ENCODE measurements at places on chromosomes 4 and X.

- DNase-seq, result no peak
Measured at GRCh38 chrX:72539822-72540221, 32.8 kb downstream of the HDAC8 start.

GRCh38 chr4:102311407-102311806 is 33.9 kb downstream of the SLC39A8 start:
- DNase-seq, result no peak

DNA sequence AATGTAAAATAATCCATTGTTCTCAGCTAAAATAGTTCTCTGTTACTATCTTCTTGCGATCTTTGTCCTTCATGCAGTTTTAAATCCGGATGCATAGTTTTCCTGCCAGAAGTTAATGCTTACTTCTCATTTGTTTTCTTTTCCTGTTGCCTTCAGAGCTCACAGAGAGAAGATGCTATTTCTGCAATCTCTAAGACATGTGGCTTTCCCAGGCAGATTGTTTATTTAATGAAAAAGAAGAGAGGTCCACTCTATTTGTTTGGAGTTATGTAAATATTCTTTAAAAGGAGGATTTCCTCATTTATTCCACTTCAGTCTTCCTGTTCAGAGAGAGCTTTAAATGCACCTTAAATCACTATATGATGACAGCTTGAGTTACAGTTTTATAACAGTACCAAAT is 39.3 kb upstream of the HPGD start:
- no peak for DNase-seq

DNA sequence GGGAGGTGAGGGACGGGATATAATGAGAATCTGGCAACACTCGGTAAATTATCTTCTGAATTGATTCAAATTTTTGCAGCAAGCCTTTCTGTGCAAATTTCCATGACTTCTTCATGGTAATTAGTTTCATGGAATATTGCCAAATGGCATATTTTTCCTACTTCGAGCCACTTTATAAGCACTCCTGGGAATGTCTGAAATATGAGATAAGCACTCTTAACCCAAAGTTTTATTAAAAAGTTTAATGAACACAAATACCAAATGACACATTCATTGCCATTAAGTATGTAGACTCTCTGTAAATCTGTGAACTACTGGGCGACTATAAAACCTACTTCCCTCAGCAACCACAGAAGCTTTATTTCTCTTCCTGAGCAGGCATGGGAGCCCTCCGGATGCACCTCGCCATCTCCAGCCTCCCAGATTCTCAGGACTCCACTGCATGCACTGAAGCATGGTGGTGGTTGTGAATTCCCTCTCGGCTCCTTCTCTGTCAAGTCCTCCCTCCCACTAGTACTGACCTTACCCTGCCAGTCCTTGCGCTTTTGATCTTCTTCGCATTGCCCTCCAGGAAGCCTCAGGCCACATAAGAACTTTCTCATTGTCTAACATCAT is 154.4 kb upstream of the RPL34 start:
- DNase-seq, result peak; percentile 40

- no peak for DNase-seq
Measured at GRCh38 chr4:148015058-148015457, 283.2 kb downstream of the ARHGAP10 start.

- DNase-seq, result no peak
Measured at GRCh38 chr4:30600246-30601017, 119.7 kb upstream of the PCDH7 start.

DNA sequence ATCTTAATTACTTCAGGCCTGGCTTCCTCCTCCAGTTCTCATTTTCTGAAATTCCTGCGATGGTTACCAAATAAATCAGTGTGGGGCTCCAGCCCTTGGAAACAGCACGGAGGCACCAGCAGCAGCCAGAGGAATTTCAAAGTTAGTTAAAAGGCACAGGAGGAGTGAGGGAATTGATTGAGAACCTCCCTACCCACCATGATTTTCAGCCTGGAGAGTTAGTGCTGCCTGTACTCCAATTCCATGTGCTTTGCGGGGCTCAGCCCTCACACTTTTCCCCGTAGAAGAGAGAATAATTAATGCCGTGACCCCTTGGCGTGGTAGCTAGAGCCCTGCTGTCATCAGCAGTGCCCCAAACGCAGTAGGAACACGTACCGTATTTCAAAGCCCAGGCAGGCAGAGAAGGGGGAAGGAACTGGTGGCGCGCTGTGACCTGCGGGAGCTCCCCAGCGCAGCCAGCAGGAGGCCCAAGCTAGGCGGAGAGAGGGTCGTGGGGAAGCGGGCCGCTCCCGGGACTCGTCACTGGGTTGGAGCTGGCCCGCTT is 84.0 kb upstream of the IGFBP7 start:
- DNase-seq, result no peak

DNA sequence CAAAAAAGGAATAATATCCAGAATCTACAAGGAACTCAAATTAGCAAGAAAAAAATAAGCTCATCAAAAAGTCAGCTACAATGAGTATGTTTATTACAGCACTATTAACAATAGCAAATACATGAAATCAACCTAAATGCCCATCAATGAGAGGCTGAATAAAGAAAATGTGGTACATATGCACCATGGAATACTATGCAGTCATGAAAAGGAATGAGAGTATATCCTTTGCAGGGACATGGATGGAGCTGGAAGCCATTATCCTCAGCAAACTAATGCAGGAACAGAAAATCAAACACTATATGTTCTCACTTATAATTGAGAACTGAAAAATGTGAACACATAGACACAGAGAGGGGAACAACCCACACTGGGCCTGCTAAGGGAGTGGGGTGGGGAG is 178.4 kb upstream of the IRS4 start:
- DNase-seq, result no peak

DNA sequence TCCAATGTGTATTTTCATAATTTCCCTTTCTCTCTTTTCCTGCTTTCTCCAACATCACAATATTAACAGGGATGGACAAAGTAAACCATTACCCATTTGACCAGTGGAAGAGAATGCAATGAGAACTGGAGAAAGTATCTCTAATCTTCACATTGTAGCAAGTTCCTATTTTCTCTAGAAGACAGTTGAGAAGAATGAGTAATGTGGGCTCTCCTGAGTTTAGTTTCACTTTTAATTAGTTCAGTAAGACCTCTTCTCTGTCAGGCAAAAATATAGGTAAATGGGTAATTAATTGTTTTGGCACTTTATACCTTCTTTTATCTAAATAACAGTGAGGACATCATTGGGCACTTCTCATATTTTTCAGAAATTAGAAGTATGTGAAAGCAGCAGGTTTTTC is 602.0 kb downstream of the GLUD2 start:
- DNase-seq, result no peak

DNA sequence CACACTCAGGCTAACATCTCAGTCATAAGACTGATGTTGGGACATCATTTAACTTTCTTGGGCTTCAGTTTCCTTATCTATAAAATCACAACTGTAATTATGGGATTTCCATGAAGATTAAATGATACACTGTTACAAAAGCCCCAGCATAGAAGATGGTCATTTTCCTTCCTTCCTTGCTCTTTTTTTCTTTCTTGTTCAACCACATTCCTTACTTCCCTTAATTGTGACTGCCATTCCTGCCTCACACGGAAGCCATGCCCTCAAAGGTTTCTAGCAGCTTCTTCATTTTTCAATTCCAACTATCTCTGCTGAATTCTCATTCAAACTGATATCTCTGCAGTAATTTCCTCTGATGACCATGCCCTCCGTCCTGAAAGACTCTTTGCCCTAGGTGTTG is 311.8 kb downstream of the PPP3CA start:
- no peak for DNase-seq

GRCh38 chr4:75948822-75949444 is 8.1 kb upstream of the NAAA start:
- DNase-seq, result no peak

- DNase-seq, result no peak
Measured at GRCh38 chrX:15854080-15854655, 445 bp downstream of the AP1S2 start.

GRCh38 chrX:153974003-153974725 is 1.6 kb downstream of the TMEM187 start:
- no peak for DNase-seq

- DNase-seq, result no peak
Measured at GRCh38 chrX:21855937-21856415, at the start of gene YY2. Gene YY2 (plus strand): TSS chrX:21855987. CDS start chrX:21856485, 498 bp downstream.

GRCh38 chrX:3743801-3744439 is 30.5 kb upstream of the PRKX start:
- DNase-seq, result no peak

GRCh38 chr4:181046809-181047208 is 1196.4 kb upstream of the TENM3 start:
- no peak for DNase-seq

GRCh38 chr4:78971326-78971725 is 32.1 kb upstream of the PAQR3 start:
- no peak for DNase-seq

DNA sequence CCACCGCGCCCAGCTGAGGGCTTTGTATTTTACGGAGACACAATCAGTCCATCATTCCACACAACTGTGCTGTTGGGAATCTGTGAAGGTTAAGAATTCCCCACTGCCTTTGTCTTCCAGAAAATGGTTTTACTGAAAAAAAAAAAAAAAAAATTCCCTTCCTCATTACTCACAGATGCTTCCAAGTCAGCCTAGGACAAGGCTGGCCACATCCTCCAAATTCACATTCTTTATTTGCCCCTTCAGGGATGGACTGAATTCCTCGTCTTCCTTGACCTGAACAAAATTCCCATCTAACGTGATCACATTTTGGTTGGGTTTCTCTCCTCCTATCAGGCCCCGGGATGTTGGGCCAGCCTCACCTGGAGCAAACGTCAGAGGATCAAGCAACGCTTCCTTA is 130.3 kb downstream of the DHRSX start:
- no peak for DNase-seq

DNA sequence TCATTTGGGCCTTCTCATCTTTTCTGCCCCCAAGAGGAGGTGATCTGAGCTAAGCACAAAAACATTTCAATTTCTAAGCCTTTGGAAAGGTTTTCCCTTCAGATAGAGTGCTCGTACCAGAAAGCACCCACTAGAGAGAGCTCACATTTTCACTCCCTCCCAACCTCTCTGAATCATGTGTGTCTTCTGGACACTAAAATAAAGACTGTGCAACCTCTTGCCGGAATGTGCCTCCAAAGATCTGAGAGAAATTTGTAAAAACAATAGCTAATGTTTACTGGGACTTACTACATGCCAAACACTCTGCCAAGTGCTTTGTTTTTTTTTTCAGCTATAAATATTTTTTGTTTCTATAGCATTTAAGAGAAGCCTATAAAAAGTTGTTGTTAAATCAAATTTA is 120.6 kb upstream of the LNX1 start:
- no peak for DNase-seq

DNA sequence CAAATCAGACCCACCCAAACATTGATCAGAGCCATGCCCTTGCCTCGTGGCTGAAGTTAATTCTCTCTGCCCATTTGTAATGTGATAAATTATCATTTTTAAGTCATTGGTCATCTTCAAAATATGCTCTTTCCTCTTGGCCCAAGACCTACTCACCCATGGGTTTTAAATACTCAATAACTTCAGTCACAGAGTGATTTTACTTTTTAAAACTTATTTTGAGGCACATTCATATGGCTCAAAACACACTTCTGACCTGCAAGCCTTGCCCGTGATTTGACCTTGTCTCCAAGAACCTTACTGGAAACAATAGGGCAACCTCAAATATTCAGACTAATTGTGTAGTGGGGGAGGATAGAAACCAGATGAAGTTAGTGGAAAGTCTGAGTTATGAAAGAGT is 176.2 kb upstream of the LNX1 start:
- DNase-seq, result no peak

- DNase-seq, result no peak
Measured at GRCh38 chr4:70903291-70903603, 1.1 kb downstream of the MOB1B start.

GRCh38 chr4:155667568-155668511 is 1.2 kb downstream of the GUCY1A1 start:
- no peak for DNase-seq

DNA sequence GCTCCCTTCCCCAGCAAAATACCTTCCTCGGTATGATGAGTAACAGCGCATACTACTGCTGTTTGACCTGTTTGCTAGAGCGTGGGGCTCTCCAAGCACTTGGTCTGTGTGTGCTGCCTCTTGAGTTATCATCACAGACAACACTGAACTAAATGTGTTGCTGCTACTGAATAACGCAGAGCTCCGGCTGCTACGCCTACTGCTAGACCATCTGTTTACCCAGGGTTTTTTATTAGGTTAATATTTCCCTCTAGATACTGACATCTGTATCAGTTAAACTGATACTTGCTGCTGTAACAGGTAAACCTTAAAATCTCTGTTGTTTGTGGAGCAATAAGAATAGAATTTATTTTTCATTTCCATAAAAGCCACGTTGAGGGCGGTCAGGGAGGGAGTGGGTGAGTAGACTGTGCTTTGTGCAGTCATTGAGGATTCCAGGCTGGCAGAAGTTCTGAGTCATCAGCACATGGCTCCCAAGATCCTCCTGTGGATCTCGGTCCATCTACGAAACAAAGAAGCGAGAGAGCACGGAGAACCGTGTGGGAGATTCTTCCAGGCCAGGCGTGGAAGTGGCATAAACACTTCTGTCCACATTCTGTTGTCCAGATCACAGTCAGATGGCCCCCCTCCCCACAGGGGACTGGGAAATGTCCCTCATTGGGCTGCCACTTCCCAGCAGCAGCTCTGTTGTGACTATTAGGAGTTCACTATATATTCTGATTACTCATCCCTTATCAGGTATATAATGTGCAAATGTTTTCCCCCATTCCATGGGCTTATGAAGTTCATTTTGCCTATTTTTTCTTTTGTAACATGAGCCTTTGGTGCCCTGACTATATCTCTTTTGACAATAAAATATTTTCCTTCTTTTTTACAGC is 14.1 kb downstream of the GRK4 start:
- DNase-seq, result no peak

DNA sequence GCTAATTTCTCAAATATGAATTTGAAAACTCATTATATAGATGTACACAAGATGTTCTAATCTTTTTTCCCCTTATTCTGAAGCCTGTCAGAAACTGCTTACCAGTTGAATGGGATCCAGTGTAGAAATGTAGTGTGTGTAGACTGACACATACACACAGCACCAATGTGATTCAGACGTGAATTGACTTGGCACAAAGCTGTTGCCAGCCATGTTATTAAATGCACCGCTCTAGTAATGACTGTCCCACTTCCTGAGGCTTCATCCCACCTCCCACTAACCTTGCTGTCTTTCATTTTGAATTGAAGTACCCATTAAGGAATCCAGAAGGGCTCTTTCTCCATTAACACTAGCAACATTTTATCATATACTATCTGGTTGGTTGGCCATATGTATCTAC is 146.6 kb downstream of the PPA2 start:
- DNase-seq, result no peak

GRCh38 chr4:168119100-168119499 is 26.8 kb downstream of the ANXA10 start:
- no peak for DNase-seq

GRCh38 chrX:125101971-125102755 is 217.5 kb upstream of the TEX13C start:
- DNase-seq, result no peak

DNA sequence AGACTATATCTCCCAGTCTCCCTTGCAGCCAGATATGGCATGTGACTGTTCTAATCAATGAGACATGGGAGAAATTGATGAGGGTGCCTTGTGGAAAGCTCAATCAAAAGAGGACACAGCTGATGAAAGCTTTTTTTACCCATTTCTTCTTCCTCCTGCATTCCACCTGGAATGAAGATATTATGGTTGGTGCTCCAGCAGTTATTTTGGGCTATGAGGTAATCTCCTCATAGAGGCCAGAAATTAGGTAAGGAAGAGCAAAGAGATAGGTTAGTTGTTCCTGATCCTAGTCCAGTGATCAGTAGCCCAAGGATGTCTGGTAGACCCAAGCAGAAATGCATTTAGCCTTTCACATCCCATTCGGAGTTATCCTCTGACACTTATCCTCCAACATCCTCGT is 16.8 kb upstream of the KIAA0232 start:
- DNase-seq, result no peak
